ENCODE measurements at places on chromosomes 2 and 18. TPM values are rescaled to one million over a fixed set of nuclear protein-coding genes. Genes with fewer than 3 reads are reported as not detected.

Gene MERTK
- total RNA-seq: 0.14 TPM

Gene TFCP2L1
- not detected for total RNA-seq

Gene RANBP2
- total RNA-seq: 63.2 TPM

Gene NABP1
- total RNA-seq: 56.1 TPM

Gene FBXO41
- total RNA-seq: 1.6 TPM

Gene TUBA4B
- not detected for total RNA-seq

Gene FABP1
- not detected for total RNA-seq

Gene BOLA3
- total RNA-seq: 21.0 TPM

Gene FARSB
- 8.7 TPM for total RNA-seq

Gene SEMA4C
- total RNA-seq: 22.1 TPM

Gene SCYGR4
- total RNA-seq: not detected

Gene AAMP
- total RNA-seq: 133 TPM

Gene VWA3B
- 0.09 TPM for total RNA-seq

Gene AQP12B
- total RNA-seq: not detected

Gene CCDC148
- 0.28 TPM for total RNA-seq

Gene ALPP
- total RNA-seq: not detected

Gene OSBPL6
- 1.1 TPM for total RNA-seq

Gene BCL2L11
- total RNA-seq: 3.6 TPM

Gene PIAS2
- total RNA-seq: 21.3 TPM

Gene TRABD2A
- total RNA-seq: 6.4 TPM

Gene SH3BP4
- 25.4 TPM for total RNA-seq
